ENCODE measurements at places on chromosomes 2 and 18. TPM values are rescaled to one million over a fixed set of nuclear protein-coding genes. Genes with fewer than 3 reads are reported as not detected.

Gene WDR54
- 78.5 TPM for total RNA-seq

Gene LYPD6
- not detected for total RNA-seq

Gene HOXD3
- not detected for total RNA-seq

Gene DAW1
- total RNA-seq, result not detected

Gene ADGRF3
- 1.6 TPM for total RNA-seq

Gene SERPINB2
- 5.0 TPM for total RNA-seq

Gene RAB1A
- 78.6 TPM for total RNA-seq

Gene PRR30
- total RNA-seq, result not detected

Gene ZC3H8
- total RNA-seq, result 17.2 TPM

Gene DSG4
- not detected for total RNA-seq

Gene SCN3A
- 0.20 TPM for total RNA-seq

Gene OR6B2
- total RNA-seq, result not detected

Gene CTAGE1
- not detected for total RNA-seq

Gene FABP1
- total RNA-seq, result not detected

Gene OTX1
- not detected for total RNA-seq

Gene RAB27B
- total RNA-seq, result 2.3 TPM

Gene PLEK
- total RNA-seq, result 34.4 TPM

Gene RFX8
- total RNA-seq, result 1.9 TPM

Gene TWIST2
- not detected for total RNA-seq

Gene CRACDL
- total RNA-seq, result 1.9 TPM

Gene CD8B2
- not detected for total RNA-seq

Gene XIRP2
- not detected for total RNA-seq

Gene RAB6C
- total RNA-seq, result not detected

Gene RGPD3
- not detected for total RNA-seq

Gene COL6A3
- 1.5 TPM for total RNA-seq

Gene ELP2
- total RNA-seq, result 150 TPM

Gene TMEM182
- total RNA-seq, result 5.8 TPM

Gene C2orf81
- total RNA-seq, result 6.8 TPM

Gene NPHP1
- total RNA-seq, result 0.11 TPM

Gene ANKRD62
- total RNA-seq, result not detected

Gene INO80B
- total RNA-seq, result 89.1 TPM

Gene SCRN3
- 22.1 TPM for total RNA-seq

Gene CEBPZ
- 51.0 TPM for total RNA-seq
